ENCODE measurements at places on chromosomes 16 and 17.
A peak's percentile ranks its signal among the peaks of the same experiment; 100 is the strongest.

- DNase-seq = no peak
Observed at GRCh38 chr17:14737984-14738651, 437.2 kb downstream of the HS3ST3B1 start.

DNA sequence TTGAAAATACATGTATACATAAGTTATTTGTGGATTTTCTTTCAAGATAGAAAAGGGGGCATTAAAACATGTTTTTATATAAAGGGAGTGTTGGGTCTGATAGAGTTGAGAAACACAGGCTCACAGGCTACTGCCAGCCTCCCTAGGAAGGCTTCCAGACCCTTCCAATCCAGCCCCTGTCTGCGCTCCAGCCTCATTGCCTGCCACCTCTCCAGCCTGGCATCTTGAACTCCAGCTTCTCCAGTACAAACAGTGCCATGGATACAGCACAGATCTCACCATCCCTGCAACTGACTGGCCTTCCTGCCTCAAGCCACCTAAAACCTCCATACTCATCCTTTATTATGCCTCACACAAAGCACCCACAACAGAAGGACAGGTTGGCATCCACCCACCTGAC, 40.7 kb downstream of the CCDC182 start:
- no peak for DNase-seq

DNA sequence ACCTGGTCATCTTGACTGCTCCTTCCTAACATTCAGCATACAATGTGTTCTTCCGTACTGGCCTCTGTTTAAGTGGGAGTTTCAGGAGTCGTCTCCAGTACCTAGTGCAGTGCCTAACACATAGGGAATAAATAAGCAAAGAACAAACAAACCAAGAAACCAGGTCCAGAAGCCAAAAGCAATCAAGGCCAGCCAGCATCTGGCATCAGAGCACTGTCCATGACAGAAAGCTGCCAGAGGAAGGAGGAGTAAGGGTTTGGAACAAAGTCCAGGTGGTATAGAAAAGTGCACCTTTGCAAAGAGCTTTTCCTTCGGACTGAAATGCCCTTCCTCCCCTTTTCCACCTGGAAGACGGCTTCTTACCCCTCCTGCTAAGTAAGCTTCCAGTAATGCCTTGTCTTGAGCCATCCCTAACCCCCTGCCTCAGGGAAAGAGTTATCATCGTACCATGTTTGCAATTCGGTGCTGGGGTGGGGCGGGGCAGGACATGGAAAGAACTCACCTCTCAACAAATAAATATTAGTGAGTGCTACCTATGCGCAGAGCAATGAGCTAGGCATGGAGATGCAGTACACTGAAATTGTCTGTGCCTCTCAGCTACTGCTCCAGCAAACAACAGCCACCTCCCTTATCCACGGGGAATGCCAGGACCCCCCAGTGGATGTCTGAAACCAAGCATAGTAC, 47.6 kb downstream of the C17orf67 start:
- no peak for DNase-seq

DNA sequence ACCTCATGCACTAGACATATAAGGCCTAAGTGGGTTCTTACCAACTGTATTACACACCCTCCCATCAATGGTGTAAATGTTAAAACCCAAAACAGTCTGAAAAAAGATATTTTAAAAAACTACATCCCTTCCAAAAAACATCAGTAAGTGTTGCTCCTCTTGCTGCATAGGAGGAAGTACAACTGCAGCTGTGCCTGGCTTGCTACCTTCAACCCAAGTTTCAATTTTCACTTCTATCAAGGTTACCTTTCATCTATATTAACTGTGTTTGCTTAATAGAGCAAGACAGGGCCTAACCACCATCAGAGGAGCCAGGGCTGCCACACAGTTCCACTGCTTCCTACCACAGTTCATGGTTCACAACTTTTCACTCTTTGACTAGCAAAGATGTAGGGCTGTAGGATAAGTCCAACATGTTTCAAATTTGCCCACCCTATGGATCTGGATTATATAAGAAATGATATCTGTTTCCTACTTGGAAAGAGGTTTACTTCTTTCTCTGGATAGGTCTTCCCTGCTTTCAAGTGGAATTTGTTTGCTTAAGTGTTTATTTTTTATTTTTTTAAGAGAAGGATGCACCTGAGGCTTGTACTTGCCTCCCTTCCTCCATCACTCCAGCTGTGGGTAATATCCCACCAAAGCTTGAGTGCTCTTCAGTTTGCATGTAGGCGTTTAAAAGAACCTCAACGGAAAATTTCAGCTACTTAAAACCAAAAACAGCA, 56.7 kb downstream of the GRB7 start:
- peak; percentile 58 for DNase-seq

DNA sequence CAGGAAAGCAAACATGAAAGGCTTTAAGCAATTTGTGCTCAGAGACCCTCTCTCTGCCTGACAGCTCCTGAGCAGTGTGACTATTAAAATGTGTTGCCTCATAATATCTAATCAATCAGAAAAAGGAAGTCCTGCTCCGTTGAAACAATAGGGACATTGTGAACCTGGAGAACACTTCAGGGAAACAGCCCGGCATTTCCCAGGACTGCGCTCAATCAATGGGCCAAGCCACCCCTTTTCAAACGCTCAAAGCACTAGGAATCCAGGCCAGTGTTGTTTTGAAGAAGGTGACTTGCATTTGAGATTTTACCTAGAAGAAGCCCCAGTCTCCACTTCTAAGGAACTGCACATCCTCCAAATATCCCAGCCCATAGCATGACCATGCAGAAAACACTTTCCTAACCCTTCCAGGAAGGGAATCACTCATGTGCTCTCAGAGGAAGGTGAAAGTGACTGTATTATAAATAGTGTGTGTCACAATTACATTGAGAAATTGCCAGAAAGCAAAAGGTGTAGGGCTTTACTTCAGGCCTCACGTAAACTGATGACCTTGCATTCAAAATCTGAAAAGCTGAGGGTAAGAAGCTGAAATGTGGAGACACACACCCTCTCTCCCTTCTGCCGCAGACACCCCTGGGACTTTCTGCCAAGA, 19.4 kb downstream of the CDRT4 start:
- DNase-seq = no peak
